ENCODE measurements at places on chromosomes 16 and 17.
A peak's percentile ranks its signal among the peaks of the same experiment; 100 is the strongest.

- no peak for DNase-seq
Observed at GRCh38 chr17:56765449-56765848, 68.3 kb downstream of the C17orf67 start.

DNA sequence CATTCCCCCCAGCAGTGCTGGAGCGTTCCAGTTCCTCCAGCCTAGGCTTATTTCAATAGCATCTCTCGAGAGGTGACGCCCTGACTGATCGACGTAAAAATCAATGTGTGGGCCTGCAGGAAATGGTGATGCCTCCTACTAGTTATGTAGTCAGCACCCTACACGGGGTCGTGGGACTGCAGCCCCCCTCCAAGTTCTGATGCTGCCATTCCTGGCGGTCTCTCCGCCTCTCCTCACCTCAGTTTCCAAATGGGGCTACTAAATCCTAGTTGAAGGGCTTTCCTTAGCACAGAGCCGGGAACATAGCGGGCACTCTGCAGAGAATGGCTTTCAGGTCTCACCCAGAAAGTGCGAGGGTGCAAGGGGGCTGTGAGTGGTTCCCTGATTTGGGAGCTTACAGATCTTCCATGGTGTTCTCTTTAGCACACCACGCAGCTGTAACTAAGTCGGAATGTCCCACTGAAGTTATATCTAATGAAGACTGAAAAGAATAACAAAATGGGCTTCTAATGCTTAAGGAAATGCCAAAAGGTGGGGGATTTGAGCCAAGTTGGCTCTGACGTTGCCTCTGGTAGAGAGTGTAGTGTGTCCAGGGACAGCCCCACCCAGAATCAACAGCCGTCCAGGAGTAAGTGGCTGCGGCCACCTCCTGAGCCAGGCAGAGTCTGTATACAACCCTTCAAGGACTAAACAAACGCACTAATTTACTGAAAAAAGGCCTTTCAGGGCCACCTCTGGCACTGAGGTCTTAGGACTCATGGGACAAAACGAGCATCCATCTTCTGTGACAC, 299.7 kb upstream of the FOXF1 start:
- DNase-seq, result no peak

- peak; percentile 52 for DNase-seq
Observed at GRCh38 chr17:35312790-35313711, 60.4 kb downstream of the SLFN11 start.

DNA sequence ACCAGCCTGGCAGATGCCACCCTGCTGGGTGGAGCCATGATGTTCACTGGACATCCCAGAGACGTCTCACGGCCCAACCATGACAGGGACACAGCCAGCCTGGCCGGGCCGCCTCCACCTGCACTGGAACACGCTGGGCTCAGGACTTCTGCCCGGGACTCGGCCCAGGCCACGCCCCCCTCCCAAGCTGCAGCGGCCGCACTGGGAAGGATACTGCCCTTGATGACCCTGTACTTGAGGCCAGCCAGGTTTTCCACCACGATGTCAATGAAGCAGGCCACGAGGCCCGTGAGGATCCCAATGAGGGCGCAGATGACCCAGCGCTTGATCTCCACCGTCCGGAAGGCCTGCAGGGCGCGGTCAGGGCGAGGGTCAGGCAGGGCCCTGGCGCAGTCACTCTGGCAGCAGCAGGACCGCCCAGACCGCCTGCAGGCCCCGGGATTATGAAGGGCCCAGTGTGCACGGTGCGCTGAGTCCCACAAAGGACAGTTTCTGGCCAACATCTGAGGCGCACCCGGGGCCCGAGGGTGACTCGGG, 14.2 kb downstream of the CLCN7 start:
- no peak for DNase-seq

DNA sequence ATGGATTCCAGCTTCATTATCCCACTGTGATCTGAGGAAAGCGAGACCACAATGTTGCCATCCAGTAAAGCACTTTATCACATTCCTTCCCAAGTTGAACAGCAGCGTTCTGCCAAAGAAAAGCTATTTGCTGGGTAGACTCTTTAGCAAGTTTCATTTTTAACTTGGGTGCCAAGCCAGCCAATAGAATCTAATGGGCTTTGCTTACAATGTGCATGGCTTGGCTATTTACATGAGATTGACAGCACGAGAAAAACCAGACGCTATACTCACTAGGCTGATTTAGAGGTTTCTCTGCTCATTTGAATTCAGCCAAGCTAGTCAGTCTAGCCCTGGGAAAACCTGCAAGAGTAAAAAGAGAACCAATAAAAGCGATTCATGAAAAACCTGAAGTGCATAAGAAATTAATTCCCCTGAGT, 108.9 kb downstream of the CDH13 start:
- no peak for DNase-seq

DNA sequence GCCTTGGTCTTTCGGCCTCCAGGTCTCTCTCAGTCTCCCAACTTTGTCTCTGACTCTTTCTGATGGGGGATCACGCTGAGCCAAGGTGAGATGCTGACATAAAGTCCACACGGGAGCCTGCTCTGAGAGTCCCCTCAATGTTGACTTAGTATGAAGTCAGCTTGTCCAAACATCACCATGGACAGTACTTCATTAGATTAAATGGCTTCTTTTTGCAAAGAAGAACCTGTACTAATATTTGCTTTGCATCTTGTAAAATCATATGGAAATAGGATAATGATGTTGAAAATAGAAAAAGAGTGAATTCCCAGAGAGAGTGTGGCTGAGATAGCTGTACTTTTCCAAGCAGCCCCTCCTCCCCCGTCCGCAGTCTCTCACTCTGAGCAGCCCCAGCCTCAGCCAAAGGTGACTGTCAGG, 56.7 kb upstream of the SIAH1 start:
- no peak for DNase-seq

GRCh38 chr16:64872101-64872500, 249.8 kb downstream of the CDH11 start:
- DNase-seq, result no peak

DNA sequence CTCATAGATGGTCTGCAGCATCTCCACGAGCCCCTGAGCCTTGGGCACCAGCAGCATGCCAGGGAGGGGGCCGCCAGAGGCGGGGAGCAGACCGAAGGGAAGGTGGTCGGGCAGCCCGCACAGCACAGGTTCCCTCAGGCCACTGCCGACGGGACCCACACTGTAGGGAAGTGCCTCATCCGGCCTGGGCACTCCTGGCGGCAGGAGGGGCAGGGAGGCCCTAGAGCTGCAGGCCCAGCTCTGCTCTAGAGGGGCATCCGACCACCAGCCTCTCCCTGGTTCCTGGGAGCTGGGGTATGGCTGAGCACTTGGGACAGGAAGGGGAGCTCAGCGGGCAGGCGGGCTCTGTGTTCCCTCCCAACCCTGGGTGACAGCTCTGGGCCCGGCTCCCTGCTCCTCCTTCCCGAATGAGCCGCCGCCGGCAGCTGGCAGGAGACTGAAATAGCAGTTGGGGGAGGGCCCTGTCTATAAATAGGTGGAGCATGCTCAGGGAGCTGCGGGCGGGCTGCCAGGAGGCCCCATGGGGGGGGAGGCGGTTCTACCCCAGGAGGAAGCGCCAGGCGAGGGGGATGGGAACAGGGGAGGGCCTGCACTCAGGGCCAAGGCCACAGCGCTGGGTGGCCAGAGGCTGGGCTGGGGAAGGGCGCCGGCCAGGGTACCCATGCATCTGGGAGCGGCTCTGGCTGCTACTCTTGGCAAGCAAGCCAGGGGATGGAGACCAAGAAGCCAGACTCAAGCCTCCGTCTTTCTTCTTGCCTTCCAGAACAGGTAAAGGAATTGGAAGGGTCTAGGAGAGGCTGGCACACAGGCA, 12.4 kb downstream of the HDAC5 start:
- DNase-seq, result peak; percentile 78

- no peak for DNase-seq
Observed at GRCh38 chr17:9943343-9943742, 38.3 kb upstream of the RCVRN start.

DNA sequence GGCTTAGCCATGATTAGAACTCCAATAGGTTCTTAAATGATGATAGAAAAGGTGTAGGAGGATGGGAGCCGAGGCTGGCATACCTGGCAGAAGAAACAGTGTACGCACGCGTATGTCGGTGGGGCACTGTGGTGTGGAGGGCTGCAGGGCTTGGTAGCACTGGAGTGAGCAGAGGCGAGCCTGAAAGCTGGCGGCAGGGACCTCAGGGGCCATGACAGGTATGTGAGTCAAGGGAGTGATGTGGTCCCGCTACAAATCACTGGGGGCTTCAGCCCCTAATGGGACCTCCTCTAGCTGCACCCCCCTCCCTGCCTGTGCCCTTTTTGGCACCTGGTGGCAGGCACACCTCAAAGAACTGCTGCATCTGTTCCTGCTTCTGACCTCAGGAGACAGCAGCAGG, 67.3 kb downstream of the RAI1 start:
- DNase-seq, result no peak

- no peak for DNase-seq
Observed at GRCh38 chr16:19698480-19699465, 19.3 kb downstream of the KNOP1 start.

- no peak for DNase-seq
Observed at GRCh38 chr16:90018297-90018651, 982 bp downstream of the DBNDD1 start.

GRCh38 chr17:36212966-36213365, 2.1 kb downstream of the CCL4L2 start:
- DNase-seq, result no peak

DNA sequence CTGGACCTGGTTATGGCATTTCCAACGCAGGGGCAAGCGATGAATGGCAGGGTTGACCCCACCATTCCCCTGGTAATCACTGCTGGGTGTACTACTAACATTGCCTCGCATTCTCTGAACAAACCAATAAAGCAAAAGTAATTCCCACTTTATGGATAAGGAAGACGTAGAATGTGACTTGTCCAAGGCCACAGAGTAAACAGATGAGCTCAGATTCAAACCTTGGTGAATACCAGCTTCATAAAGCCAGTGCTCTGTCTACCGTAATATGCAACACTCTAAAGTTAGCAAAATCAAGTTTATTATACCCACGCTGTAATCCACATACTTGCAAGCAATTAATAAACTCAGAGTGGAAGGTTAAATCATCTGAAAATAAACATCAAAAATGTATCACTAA, 59.6 kb downstream of the ANKFY1 start:
- DNase-seq, result no peak

- DNase-seq, result no peak
Observed at GRCh38 chr16:30374538-30374937, at the start of gene MYL11. MYL11 (plus strand) TSS chr16:30374802; CDS start chr16:30374858, 56 bp downstream.

DNA sequence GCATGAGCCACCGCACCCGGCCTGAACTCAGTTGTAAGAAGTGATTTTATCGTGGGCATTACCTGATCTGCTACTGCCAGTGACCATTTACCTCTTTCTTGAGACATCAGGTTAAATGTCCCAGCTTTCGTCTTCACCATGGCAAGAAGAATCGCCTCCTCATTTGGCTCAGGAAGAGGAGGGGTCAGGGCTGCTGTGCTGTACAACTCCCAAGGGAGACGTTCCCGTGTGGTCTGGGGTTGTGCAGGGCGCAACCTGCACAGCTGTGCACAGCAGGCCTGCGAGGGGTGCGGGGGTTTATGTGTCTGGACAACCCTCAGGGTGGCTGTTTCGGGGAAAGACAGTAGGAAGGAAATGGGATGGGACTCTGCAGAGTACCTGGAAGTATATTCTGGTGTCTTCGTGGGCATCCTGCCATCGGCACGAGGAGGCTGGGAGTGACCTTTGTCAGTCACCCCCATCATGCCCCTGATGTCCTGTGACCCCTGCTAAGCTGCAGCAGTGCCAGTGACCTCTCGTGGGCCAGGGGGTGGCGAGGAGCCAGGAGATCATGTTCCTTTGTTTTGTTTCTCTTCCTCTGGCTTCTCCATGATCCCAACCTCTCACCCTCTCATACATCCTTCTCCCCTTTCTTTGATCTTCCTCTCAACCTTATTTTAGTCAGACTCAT, 27.3 kb downstream of the CIBAR2 start:
- DNase-seq, result no peak

DNA sequence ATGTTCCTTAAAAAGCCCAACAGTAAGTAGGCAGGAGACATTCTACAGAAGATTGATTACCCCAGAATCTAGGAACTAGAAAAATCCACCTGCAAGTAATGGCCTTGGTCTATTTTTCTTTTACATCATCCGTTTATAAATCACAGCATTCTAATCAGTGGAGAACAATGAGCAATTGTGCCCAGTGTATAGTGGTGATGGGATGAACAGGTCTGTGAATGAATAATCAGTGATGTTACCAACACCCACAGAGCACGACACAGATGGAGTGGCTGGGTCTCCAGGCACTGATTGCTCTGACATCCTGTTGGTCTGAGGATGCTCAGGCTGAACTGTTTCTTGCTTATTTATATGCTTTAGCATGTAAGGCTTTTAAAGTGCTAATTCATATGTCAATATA, 1251.2 kb upstream of the CDH8 start:
- no peak for DNase-seq

GRCh38 chr17:37413875-37414519, 7.3 kb downstream of the TADA2A start:
- DNase-seq, result no peak

DNA sequence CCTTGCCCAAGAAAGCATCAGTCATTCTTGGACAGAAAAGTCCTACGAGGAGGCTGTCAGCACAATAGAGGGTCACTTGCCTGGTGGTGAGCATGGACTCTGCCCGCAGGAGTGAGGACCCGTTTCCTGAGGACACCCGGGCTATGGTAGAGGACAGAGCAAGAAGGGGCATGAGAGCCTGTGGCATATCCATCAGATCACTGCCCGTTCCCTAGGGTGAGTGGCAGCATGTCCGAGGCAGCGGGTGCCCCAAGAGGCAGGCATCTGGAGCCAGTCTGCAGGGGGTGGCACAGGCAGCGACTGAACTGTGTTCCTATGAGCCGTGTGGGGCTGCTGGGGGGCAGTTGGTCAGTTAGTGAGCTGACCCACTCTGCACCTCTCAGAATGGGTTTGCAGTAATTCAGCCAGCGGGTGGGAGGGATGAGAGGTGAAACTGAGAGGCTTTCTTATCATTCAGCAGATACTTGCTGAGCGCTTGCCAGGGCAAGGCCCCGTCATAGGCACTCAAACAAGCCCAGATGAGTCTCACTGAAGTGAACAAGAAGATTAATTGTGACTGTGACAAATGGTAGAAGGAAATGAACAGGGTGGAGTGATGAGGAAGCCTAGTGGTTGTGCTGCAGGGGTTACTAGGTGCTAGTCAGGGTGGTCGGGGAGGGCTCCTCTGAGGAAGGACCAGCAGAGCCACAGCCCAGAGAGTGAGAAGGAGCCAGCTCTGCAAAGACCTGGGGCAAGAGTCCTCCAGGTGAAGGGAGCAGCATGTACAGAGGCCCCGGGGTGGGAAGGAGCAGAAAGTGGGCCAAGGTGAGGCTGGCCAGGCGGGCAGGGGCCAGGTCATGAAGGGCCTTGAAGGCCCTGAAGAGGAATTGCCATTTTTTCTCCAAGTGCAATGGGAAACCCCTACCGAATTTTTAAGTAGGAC, 87.9 kb downstream of the CLEC16A start:
- DNase-seq, result no peak

DNA sequence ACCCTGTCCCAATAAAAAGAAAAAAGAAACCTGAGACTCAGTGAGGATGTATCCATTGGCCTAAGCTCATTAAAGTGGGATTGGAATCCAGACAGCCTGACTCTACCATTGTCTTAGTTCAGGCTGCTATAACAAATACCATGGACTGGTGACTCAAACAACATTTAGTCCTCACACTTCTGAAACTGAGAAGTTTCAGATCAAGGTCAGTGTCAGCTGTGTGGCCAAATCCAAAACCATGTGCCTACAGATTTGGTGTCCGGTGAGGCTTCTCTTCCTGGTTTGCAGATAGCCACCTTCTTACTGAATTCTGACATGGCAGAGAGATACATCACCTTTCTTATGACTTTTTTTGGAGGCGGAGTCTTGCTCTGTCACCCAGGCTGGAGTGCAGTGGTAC, 53.3 kb upstream of the KDM8 start:
- DNase-seq, result no peak

GRCh38 chr16:64196444-64196843, 925.4 kb downstream of the CDH11 start:
- DNase-seq, result no peak
